Natural killer cell treated with Interleukin-12 subunit alpha and Interleukin-12 subunit beta and Interleukin-15 and Interleukin-18, amount 100 ng/mL, for 72 hours (primary cell): ENCODE measurements at places on chromosomes 3 and 15.

DNA sequence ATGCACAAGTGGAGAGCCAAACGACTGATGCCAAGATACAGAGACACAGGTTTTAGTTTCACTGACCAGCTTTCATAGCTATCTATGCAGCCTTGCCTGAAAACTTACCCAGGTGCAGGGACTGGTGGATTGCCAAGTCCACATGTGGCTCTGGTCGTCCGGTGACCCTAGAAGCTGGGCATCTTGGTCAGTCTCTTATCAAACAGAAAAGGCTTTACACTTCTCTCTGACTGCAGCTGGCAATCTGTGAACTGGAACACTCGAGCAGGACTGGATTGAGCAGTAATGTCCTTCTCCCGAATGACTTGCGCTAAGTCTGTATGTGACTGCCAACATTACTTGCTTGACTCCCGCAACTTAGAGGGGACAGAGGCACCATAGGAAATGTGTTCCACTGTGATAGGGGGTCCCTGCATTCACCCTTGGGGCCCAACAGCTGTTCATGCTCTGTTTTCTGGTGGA lies 63.0 kb upstream of the SIAH2 start:
- no peak for DNase-seq

- no peak for DNase-seq
These were observed 20.8 kb upstream of the ITGB5 start for GRCh38 chr3:124907957-124908356.

GRCh38 chr3:166471074-166471767 lies 634.0 kb upstream of the BCHE start:
- DNase-seq = no peak

DNA sequence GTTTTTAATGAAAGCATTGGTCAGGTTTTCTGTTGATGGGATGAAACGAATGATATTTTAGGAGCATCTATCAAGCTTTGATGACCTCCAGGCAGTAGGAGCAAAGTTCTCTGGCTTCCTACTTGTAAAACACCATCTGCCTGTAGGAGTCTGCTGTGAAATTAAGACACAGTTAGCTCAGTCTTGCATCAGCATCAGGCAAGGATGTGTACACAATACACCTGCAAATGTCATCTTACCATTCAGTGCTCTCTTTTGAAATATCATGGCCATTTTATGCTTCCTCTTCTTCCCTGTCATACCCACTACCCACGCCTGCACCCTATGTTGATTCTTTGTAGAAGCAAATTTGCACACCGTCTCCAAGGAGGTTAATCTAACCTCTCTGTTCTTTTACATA lies 38.2 kb downstream of the B3GALNT1 start:
- no peak for DNase-seq

- DNase-seq = no peak
These were observed 126.8 kb upstream of the CPNE4 start for GRCh38 chr3:132161608-132162007.
